ENCODE measurements at places on chromosomes 12 and 14.
A peak's percentile ranks its signal among the peaks of the same experiment; 100 is the strongest.

GRCh38 chr14:79351011-79351410, 860.3 kb downstream of the DIO2 start:
- DNase-seq: no peak

DNA sequence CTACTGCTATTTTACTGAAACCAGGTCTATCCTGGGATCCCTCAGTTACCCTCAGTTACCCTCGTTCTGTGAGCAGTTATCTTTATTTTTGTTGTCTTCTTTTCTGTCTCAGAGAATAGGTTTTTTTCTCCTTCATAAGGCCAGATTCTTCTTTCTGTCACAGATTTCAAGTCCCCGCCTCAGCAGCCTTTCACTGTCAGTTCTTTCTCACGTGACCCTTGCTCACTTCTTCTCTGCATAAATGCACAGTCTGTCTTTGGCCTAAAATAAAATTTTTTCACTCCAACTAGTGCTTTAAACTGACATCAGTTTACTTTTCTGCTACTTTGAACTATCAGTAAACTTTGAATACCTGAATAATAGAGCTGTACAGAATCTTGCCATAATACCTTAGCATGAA, 299.7 kb downstream of the ERC1 start:
- no peak for DNase-seq

GRCh38 chr14:99382781-99383471, 97.7 kb downstream of the SETD3 start:
- no peak for DNase-seq

DNA sequence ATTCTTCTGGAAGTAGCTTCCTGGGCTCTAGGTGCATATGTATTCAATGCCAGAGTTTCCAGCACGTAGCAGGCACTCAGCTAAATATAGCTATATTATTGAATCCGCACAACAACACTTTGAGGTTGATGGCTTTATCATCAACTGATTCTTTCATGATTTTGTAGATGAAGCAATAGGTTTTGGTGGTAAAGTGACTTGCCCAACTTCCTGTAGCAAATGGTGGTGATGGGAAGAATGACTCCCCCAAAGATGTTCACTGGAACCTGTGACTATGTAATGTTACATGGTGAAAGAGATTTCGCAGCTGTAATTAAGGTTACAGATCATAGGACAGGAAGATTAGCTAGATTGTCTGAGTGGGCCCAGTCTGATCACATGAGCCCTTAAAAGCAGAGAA, 3.2 kb downstream of the TDRD9 start:
- peak; percentile 65 for DNase-seq

GRCh38 chr12:110403976-110404682, 621 bp upstream of the ANAPC7 start:
- no peak for DNase-seq

- DNase-seq: no peak
These were observed 360.5 kb downstream of the FUT8 start for GRCh38 chr14:65772921-65773574.

- peak; percentile 32 for DNase-seq
These were observed 120.5 kb downstream of the PHETA1 start for GRCh38 chr12:111248236-111249017.

DNA sequence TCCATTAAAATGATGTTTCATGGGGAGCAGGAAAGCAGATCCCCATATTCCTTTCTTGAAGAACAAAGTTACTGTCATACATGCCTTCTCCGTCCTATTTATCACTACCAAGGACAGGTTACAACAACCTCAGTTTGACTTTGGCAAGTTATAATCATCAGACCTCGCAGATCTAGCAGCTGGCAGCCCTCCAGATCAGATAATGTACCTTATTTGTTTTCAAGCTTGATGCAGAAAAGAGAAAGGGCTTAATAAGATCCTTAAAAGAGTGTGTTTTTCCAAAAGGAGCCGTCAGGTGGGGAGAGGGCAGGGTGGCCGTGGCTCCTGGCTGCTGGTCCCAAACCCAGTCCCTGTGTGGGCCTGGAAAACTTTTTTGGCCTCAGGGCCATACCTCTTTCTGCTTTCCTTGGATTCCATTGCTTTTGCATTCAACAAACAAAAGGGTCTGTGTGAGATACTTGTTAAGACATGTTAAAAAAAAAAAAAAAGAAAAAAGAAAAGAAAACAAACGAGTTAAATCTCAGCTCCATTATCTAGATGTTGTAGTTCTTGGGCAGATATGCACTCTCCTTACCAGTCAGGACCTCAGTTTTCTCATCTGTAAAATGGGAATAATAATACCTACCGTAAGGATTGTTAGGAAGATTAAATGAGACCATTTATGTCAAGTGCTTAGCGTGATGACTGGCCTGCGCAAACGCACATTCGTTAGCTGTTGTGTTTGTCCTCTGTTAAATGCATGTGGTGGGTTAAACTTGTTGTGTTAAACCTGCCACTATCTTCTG, 64.6 kb downstream of the B4GALNT3 start:
- DNase-seq: no peak

- peak; percentile 50 for DNase-seq
These were observed 77.8 kb downstream of the DDX51 start for GRCh38 chr12:132066345-132066685.

DNA sequence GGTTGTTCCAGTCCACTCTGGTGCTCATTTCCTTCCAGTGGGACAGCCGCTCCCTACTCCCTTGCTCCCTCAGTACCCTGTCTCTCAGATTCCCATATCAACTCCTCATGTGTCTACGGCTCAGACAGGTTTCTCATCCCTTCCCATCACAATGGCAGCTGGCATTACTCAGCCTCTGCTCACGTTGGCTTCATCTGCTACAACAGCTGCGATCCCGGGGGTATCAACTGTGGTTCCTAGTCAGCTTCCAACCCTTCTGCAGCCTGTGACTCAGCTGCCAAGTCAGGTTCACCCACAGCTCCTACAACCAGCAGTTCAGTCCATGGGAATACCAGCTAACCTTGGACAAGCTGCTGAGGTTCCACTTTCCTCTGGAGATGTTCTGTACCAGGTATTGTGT, 69.9 kb downstream of the RAD52 start:
- DNase-seq: no peak

- DNase-seq: no peak
These were observed 186.6 kb downstream of the CACNA1C start for GRCh38 chr12:2239381-2239871.
